ENCODE measurements at places on chromosomes 3 and 15.

DNA sequence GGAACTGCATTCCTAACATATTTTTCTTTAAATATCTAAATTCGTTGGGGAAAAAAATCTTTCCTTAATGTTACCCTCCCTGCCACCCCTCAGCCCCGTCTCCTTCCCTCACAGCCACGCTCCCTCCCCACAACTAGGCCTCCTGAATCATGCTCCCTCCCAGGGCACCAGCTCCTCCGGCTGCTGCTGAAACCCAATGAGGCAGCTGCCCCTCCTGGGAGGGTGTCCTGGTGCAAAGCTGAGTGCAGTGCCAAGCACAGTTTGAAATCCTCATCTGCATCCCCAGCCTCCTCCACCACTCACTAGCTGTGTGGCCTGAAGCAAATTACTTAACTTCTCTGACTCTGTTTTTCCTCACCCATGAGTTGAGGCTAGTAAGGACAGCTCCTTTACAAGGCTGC lies 2.7 kb upstream of the NR2E3 start:
- no peak for DNase-seq

DNA sequence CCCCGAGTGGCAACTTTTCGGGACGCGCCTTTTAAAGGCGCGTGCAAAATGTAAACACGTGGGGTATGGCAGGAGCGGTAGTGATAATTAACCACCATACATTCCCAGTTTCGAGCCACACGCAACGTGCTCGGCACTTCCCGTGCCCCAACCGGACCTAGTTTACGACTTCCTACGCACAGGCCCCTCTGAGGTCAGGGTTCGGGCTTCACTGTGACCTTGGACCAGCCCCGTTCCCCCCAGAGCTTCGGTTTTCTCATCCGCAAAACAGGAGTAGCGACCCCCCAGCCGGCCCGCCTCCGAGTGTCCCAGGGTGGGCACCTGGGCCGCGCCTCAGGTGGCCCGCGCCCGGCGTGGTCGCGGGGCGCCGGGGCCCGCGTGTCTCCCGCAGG lies 451 bp downstream of the CHCHD4 start:
- DNase-seq: peak; percentile 70

DNA sequence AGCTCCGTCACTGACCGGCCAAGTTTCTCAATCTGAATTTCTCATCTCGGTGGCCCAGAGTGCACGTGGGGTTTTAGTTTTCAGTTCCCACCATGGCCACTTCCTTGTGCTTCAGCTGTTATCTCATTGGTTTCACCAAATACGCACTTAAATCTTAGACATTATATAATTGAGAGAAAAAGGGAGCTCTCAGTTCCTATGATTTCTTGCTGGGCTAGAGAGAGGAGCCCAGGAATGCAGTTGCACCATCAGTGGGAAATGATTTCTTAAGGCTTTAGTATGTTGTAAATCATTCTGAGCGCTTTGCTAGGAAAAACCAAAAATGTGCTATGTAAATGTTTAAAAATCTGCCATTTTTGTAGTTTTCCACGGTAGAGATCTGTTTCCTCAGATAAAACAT lies 53.2 kb downstream of the OXNAD1 start:
- DNase-seq: no peak

DNA sequence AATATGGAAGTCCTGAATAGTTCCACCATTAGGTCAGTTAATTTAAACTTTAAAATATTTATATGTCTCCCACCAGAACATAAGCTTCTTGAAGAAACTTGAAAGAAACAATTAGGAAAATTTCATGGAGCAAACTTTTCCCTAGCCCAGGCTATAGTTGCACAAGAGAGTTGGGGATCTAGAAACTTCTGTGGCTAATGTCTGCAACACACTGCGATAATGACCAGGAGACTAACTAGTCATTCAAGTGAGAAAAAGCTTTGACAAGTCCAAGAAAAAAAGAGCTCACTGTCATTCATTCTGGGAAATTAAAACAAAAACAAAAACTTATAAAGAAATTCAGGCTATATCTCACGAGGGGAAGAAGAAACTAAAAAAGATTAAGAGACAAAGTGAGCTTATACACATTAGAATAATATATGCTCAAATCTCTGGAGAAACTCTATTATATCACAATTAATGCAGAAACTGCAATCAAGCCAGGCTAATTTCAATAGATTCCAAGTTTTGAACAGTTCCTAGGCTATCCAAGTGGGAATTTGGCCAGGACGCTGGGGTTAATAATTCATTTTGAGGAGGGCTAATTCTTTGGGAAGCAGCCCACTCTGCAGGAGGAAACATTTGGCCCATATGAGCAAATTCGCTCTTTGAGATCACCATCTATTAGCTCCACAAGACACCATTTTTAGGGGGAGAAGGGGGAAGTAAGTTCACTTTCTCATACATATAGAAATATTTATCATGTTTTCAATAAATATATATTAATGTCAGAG lies 134.6 kb downstream of the MEIS2 start:
- no peak for DNase-seq

DNA sequence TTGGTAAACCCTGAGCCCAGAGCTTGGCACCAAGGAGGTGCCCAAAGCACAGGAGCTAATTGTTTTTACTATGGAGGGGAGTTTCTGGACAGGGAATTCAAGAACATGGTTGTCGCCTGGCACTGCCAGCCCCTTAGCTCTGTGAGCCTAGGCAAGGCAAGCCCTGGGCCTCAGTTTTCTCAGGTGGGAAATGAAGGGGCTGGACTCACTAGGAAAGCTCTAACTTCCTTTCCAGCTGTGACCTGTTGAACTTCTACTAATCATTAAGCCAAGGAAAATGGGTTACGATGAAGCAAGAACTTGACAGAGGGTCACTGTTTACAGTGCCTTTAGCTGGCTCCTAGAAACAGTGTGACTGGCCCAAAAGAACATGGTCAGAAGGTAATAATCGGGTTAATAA lies 277.2 kb downstream of the SHQ1 start:
- DNase-seq: no peak

All from tibial artery (tissue), 4 donors.